ENCODE measurements at places on chromosomes 3 and 15.

- peak; percentile 43 for DNase-seq
Measured at GRCh38 chr15:90872486-90873184, 4.2 kb downstream of the FURIN start.

DNA sequence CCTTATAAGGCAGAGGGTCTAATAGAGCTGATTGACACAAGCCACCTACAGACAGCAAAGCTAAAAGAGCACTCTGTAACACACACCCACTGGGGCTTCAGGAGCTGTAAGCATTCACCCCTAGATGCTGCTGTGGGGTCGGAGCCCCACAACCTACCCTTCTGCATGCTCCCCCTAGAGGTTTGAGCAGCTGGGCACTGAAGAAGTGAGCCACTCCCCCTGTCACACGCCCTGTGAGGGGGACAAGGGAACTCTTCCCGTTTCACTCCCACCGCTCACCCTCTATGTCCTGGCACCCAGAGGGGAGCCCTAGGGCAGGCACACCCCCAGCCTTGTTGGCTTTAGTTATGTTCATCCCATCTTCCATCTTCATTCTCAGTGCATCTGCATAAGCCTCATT lies 9.4 kb upstream of the CSTA start:
- DNase-seq: no peak

- peak; percentile 84 for DNase-seq
Measured at GRCh38 chr3:50237754-50238548, 1.9 kb downstream of the GNAI2 start.

GRCh38 chr3:64648927-64649906 lies 38.6 kb downstream of the ADAMTS9 start:
- no peak for DNase-seq

DNA sequence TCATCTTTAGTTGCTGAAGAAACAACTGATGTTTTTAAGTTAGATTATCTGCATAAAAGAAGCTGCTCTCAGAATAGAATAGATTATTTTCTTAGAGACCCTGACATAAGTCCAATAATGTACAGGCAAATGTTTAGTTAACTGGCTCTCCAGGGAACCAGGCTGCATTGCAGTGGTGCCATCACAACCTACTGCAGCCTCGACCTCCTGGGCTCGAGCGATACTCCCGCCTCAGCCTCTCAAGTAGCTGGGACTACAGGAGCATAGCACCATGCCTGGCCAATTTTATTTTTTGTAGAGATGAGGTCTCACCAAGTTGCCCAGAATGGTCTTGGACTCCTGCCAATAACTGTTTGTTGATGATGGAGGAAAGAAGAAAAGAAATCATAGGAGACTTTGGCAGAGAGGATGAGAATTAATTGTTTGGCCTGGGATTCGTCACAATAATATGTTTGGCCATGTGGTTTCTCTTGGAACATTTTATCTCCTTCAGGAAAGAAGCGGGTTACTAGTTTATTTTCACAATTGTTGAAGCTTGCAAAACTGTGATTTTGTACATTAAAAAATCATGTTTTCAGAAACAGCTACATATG lies 429.2 kb downstream of the CADM2 start:
- no peak for DNase-seq

DNA sequence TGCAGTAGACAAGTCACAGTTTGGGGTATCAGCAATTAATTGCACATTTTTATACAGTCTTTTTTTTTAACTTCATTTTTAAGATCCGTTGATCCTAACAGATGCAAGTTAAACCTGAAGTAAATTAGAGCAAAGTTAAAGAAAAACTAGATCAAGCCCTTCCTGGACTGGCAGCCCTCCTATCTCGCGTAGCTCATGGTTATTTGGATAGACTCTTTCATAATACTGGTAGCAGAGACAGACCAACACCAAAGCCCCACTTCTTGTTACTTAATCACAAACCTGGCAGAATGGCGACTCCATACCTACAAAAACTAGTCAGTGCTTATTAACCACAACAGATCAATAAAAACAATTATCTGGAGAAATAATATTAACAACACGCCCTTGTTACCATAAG lies 26.8 kb downstream of the SOX2 start:
- no peak for DNase-seq

DNA sequence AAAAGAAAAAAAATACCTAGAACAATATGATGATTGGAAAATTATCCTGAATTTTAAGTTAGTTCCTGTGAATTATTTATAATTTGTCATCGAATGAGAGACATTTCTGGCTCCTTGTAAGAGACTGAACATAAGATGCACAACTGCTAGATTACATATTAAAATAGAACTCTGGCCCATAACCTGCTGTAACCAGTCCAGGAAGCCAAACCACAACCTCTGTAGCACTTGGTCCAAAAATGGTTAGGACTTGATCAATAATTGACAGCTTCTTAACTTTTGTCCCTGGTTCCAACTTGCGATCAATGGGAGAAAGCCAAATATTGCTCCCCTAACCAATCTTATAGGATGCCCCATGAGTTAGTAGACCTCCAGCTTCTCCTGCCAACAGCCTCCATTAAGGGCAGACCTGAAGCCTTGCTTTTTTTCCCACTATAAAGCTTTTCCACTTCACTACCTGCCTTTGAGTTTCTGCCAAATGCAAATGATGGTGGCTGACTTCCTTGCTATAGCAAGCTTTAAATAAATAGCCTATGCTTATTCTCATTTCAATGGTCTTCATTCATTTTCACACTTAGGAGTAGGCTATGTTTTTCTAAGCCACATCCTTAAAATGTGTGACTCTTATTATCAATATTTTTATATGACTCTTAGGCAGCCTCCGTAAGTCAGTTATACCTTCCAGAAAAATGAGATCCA lies 224.0 kb upstream of the ARHGEF26 start:
- DNase-seq: no peak

DNA sequence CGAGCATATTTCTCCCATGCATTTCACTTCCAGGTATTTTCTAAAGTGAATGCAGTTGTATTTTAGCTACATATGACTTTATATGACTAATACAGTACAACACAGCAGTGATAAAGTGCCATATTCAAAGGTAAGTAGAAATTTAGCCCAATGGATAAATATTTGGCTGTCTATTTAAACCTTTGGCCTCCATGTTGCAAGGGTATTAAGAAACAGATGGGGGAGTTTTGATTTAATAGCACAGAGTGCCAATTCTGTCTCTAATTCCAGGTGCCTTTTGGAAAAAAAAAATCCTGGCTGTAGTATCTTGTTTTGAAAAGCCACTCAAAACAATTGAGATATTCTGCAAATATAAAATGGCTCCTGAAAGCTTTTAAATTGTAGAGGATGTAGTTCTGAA lies 44.9 kb upstream of the SGO1 start:
- DNase-seq: no peak

- no peak for DNase-seq
Measured at GRCh38 chr3:159929171-159930141, 59.2 kb upstream of the IL12A start.

DNA sequence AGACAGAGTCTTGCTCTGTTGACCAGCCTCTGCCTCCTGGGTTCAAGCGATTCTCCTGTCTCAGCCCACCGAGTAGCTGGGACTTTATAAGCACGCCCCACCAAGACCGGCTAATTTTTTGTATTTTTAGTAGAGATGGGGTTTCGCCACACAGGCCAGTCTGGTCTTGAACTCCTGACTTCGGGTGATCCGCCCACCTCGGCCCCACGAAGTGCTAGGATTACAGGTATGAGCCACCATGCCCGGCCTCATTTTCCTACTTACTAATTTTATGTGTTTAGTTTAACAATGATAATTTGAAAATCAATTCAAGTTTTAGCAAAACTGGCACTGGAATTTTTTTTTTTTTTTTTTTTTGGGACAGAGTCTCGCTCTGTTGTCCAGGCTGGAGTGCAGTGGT lies 336.5 kb downstream of the LPP start:
- DNase-seq: no peak

- no peak for DNase-seq
Measured at GRCh38 chr3:25854214-25854613, 64.3 kb downstream of the OXSM start.

DNA sequence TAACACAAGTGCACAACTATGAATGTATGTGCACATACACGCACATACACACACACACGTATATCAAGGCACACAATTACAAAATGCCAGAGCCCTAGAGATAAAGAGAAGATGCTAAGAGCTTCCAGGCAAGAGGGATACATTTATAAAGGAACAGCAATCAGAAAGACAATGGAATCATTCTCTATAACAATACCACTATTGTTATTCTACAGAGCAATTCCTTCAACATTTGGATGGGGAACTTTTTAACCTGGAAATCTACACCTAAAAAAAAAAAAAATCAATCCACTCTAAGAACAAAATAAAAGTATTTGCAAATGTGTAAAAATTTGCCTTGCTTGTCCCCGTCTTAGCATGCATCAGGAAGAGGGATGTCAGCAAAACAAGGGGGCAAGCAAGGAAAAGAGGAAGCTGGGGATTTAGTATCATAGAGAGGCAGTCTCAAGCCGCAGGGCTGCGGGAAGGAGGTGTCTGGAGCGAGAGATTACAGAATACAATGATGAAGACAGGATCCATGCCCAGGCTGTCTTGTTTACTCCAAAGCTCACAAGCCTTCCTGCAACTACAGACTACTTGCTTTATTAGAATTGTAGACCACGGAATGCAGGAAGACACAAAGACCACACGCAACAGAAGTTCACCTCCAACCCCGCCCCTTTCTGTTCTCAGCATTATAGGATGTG lies 220.2 kb downstream of the NTRK3 start:
- no peak for DNase-seq

DNA sequence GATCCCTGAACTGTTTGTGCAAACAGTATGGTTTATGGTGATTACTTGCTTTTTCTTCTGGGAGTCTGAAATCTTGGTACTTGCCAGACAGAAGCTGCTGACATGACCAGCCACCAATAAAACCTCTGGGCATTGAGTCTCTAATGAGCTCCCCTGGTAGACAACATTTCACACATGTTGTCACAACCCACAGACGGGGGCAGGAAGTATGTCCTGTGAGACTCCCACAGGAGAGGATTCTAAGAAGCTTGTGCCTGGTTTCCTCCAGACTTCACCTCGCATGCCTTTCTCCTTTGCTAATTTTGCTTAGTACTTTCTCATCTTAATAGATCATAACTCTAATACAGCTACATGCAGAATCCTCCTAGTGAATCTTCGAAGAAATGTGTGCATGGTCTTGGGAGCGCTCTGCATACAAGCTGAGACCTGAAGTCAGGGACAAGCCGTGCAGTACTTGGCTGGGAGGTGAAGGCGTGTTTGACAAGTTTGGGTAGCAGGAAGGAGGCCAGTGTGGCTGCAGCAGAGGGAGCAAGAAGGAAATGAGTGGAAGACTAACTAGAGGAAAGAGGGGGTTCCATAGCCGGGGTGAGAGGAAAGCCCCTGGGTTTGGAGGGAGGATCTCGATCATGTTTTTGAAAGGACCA lies 49.0 kb downstream of the B3GNT5 start:
- DNase-seq: no peak

DNA sequence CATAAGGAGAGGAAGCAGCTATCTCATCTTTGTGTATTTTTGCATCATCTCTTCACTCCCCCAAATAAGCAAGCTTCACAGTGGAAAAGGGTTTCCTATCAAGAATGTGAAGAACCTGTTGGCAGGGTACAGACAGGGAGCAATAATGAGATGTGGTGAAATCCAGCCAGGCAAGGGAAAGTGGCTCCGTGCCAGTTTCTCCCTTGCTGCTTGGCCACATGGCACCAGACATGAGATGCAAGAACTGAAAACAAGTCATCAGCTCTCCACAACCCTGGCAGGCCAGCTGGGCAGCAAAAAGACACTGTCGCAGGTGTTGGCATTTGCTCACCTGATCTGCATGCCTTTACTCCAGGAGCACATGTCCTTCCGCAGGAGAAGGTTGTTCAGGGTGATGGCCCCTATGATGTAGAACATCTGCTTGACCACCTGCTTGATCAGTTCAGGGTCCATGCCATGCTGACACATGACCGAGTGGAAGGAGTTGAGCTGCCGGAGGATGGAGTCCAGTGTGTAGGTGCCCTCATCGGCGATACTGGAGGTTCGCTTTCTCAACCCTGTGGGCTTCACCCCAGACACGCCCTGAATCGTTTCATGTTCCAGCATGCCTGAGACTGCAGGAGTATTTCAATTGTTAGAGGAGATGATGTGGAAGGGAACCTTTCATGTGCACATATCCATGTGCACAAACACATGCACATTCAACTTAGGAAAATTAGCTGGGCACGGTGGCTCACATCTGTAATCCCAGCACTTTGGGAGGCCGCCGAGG lies 23.3 kb upstream of the MYO5C start:
- DNase-seq: no peak

DNA sequence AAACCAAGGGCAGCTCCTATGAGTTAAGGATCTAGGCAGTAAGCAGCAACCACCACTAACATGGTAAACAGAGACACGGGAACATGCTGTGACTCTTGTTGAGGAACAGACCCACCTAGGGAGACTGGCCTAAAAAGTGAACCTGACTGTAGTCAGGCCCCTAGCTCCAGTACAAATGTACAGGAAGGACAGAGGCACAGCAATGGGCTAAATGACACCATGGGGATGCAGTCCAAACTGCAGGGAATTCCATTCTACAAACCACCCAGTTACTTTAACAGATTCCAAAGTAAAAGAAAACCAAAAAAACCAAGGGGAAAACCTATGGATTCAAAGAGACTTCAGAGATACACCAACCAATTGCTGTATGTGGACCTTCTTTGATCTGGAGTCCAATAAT lies 28.2 kb upstream of the CGNL1 start:
- no peak for DNase-seq

DNA sequence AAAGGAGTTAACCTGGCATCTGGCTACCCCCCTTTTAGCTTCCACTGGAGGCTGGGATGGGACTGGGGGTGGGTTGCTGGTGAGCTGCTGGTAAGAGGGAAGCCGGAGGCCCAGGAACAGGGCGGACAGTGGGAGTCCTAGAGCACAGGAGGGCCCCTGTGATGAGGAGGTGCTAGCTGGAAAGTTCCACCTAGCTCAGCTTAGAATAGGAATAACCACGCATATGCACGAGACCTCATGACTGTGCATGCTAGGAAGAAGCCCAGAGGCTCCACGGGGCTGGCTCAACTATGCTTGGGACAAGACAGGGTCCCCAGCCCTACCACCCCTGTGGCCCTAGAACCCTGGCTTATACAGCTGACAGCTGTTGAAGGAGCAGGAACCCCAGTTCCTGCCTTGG lies 34.1 kb downstream of the LINGO1 start:
- DNase-seq: no peak

DNA sequence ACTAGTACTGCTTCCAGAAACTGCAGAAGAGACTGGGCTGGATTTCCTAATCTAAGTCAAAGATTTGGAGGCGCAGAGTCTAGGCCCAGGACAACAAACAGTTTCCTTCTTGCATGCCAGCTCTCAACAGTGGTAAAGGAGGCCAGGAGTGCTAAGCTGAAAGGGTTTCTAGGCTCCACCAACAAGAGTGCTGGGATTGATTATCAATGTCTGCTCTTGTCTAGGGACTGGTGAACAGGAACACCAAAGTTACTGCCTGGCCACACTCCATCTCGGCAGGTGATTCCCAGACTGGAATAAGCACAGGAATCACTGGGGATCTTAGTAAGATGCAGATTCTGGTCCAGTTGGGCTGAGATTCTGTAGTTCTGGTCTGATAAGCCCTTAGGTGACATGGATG lies 22.8 kb upstream of the FGD5 start:
- no peak for DNase-seq

- DNase-seq: no peak
Measured at GRCh38 chr15:97648728-97649127, 311.8 kb upstream of the ARRDC4 start.

All from HAP-1 (cell line).